ENCODE measurements at places on chromosomes 12 and 14.
A peak's percentile ranks its signal among the peaks of the same experiment; 100 is the strongest.

DNA sequence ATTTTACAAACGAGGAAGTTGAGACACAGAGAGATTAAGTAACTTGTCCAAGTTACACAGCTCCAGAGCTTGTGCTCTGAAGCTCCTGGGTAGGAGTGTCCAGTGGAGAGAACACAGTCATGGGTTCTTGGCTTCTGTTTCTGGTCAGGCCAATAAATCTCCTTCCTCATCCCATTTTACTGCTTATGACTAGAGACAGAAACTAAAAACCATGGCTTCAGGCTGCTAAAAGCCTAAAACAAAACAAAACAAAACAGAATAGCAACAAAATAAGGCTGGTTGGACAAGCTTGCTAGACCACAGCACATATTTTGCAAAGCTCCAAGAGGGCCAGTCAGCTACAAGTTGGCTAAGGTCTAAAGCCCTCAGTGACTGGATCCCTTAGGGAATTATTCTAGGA lies 49.8 kb downstream of the PTGER2 start:
- DNase-seq = no peak

- DNase-seq = no peak
These were observed 146.6 kb downstream of the ASCL4 start for GRCh38 chr12:107921062-107921461.

DNA sequence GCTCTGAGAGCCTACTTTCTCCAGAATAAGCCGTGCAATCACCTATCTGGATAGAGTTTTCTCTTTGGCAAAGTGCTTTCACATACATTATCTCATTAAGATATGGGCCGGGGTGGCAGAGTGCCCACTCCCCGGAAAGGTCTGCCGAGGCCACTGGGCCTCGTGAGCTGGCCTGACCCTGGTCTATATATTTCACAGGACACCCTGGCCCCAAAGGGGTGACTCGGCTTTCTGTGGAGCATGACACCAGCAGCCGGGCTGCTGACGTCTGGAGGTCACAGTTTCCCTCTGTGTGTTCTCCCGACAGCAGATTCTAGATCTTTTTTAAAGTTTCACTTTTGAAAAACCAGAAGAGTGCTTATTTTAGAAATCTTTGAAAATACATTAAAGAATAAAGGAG lies 27.9 kb upstream of the ATP2A2 start:
- DNase-seq = no peak

DNA sequence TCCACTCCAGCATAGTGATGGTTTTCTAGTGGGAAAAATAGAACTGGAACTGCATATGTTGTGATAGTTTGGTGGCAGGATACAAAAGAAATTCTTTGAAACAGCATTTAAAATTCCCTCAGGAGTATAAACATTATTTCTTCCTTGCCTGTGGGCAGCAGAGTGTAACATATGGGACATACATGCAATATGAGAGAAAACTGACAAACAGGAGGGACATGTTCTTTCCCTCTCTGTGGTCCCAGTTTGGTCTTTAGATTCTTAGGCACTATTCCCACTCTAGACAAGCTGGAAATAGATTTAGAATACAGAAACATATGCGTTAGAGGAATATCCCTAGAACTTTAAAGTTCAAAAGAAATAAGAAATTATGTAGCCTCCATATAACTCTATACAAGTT lies 68.0 kb downstream of the MGAT4C start:
- no peak for DNase-seq

- DNase-seq = peak; percentile 90
These were observed 117.6 kb downstream of the SCARB1 start for GRCh38 chr12:124745891-124746570.

- DNase-seq = no peak
These were observed 364.3 kb upstream of the DDHD1 start for GRCh38 chr14:53517270-53517960.

- DNase-seq = no peak
These were observed 6.3 kb upstream of the TMPO start for GRCh38 chr12:98509063-98509462.

DNA sequence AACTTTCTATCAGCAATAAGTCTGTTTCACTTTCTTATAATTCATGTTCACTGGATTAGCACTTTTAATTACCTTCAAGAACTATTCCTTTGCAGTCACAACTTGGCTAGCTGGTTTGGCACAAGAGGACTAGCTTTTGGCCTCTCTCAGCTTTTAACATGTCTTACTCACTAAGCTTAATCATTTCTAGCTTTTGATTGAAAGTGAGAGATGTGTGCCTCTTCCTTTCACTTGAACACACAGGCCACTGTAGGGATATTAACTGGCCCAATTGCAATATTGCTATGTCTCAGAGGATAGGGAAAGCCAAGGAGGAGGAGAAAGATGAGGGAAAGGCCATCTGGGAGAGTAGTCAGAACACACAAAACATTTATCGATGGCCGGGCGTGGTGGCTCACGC lies 92.7 kb downstream of the PRICKLE1 start:
- no peak for DNase-seq

- DNase-seq = no peak
These were observed 693.9 kb downstream of the MED13L start for GRCh38 chr12:115583591-115583990.

DNA sequence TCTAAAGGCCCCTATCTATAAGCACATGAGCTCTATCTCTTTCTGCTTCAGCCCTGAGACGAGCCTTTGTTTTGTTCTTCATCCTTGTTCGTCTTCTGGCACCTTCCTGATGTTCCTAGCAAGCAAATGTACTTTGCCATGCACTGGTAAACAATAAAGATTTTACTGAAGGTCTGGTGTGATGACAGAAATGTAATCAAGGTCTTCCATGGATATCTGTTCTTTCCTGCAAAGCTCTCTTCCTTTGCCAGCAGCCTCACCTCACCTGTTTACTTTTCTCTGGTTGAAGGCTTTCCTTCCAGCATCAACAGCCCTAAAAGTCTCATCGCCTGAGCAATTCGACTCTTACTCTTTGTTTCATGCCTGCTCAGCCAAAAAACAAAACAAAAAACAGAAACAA lies 330.3 kb downstream of the PCNX1 start:
- DNase-seq = no peak

- DNase-seq = no peak
These were observed 439.4 kb upstream of the DCN start for GRCh38 chr12:91622037-91622436.

DNA sequence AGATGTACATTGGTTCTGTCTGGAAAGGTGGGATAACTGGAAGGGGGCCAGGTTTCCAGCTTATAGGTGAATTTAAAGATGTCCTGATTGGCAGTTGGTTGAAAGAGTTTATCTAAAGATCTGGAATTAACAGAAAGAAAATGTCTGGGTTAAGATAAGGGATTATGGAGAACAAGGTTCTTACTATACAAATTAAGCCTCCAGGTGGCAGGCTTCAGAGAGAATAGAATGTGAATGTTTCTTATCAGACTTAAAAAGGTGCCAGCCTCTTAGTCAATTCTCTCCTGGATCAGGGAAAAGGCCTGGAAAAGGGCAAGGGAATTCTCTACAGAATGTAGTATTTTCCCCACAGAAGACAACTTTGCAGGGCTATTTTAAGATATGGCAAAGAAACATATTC lies 53.1 kb downstream of the CNTN1 start:
- no peak for DNase-seq

- DNase-seq = no peak
These were observed 133.1 kb downstream of the SLC5A8 start for GRCh38 chr12:101076921-101077320.

DNA sequence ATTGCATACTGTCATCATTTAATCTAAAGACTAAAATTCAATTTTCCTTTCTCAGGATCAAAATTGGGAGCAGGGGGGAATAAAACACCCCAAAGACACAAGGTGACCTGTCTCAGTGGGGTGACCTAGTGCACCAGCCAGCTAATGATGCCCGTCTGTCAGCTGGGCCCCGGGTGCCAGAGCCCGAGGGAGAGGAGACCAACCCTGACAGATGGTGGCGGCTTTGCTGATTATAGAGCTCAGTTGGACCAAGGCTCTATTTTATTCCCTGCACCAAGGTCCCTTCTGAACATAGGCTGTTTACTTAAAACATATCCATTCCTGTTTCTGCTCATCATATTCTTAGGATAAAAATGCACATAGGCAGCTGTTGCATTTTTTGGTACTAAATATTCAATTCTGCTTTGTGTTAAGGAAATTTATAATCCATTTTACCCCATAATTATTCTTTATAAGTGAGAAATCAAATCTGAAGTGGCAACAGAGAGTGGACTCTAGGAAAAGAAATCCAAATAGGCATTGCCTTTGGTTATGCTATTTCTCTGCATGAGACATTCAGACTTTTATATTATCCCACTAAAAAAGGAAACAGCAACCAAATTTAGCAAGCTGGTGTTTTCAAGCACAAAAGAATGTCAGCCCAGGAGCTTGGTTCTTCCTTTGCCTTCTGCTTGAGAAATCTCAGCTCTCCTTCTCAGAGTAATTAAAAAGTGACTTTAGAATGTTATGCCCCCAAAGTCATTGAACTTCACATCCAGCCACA lies 96.8 kb upstream of the IFNG-AS1 start:
- DNase-seq = peak; percentile 8

GRCh38 chr14:22418631-22419030 lies 170.4 kb downstream of the DAD1 start:
- no peak for DNase-seq

GRCh38 chr12:28582672-28583376 lies 392.6 kb downstream of the CCDC91 start:
- DNase-seq = no peak

DNA sequence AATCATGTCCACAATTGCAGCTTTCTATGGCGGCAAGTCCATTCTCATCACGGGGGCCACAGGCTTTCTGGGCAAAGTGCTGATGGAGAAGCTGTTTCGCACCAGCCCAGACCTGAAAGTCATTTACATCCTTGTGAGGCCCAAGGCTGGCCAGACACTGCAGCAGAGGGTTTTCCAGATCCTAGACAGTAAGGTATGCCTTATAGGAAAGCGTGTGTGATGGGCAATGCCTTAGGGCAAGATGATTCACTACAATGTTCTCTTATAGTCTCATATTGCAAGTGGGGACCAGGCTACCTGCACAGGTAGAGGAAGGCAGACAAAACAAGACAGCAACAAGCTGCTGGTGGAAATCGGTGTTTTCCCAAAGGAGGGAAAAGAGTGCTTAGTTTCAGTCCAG lies 110.5 kb downstream of the ERGIC2 start:
- DNase-seq = no peak
